Brain (organoid and tissue), 16 donors: ENCODE measurements at places on chromosomes 12 and 14. TPM values are rescaled to one million over a fixed set of nuclear protein-coding genes. Genes with fewer than 3 reads are reported as not detected.

DNA sequence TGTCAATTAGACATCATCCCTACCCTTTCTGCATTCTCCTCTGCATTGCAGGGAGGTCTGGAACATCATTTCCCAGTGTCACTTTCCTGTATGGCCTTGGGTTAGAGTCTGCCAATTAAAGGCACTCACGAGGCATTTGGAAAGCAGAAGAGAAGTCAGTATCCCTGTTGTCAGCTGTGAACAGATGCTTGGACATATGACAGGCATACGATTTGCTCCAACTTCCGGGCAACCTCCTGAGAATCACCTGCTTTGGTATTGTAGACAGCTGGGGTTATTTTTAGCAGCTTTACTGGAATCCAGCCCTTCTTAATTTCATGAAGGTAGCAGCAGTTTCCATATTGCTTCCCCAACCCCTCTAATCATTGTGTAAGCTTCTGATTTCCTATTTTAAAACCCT, 88.7 kb upstream of the DHRS4 start:
- peak; percentile 12 for DNase-seq

- DNase-seq, result no peak
Observed at GRCh38 chr14:99707921-99708320, 23.8 kb downstream of the CYP46A1 start.

TAS2R50 gene
- not detected for polyA plus RNA-seq

DPF3 gene
- 2.3 TPM for polyA plus RNA-seq

GRCh38 chr14:71588576-71589215, 343.5 kb upstream of the RGS6 start:
- DNase-seq, result no peak

DNA sequence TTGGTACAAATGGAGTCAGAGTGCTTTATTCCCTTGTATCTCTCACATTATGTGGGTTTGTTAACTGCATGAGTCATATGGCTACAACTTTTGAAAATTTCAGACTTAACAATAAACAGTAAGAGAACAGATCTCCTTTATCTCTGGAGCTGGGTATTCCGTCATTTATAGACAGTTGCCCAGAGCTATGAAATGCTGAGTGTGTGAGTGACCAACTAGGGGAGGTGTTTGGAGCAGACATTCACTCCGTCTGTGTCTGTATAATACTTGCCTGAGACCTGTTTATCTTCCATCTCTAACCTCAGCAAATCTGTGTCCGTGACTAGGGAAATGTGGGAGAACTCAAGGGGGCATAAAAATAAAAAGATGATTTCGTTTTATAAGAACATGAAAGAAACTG, 279.9 kb upstream of the FAR2 start:
- no peak for DNase-seq

CLEC2B gene
- 0.90 TPM for polyA plus RNA-seq

GRCh38 chr12:47731723-47732122, 6.4 kb upstream of the ENDOU start:
- DNase-seq, result no peak

GPRC5D gene
- polyA plus RNA-seq, result not detected

DNA sequence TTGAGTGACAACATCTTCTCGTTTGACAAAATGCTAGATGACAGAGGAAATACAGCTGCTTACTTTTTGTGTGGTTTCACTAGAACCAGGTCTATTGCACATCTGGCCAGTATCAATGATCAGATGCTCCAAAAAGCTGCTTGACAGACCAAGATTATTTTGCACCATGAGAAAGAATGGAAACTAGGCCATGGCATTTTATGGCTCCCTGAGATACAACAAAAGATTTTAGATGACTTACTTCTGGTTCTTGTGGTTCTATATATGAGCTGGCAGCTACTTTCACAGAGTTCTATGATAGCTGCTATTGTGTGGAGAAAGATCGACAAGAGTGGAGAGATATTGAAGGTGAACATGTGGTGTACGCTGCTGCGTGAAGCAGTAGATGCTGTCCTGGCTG, 25.9 kb upstream of the PPFIBP1 start:
- no peak for DNase-seq

DNA sequence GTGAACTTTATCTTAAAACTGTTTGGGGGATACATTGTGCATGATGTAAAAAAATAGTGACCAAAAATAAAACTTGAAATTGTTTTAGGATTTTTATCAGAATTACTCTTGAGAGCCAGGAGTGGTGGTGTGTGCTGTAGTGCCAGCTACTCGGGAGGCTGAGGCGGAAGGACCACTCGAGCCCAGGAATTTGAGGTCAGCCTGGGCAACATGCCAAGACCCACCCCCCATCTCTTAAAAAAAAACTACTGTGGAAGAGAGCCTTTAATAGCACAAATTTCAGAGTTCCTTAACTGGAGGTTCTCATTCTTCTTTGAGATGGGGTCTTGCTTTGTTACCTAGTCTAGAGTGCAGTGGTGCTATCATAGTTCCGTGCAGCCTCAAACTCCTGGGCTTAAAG, 21.5 kb downstream of the CPSF2 start:
- DNase-seq, result no peak

WSCD2 gene
- polyA plus RNA-seq, result 3.4 TPM

DNA sequence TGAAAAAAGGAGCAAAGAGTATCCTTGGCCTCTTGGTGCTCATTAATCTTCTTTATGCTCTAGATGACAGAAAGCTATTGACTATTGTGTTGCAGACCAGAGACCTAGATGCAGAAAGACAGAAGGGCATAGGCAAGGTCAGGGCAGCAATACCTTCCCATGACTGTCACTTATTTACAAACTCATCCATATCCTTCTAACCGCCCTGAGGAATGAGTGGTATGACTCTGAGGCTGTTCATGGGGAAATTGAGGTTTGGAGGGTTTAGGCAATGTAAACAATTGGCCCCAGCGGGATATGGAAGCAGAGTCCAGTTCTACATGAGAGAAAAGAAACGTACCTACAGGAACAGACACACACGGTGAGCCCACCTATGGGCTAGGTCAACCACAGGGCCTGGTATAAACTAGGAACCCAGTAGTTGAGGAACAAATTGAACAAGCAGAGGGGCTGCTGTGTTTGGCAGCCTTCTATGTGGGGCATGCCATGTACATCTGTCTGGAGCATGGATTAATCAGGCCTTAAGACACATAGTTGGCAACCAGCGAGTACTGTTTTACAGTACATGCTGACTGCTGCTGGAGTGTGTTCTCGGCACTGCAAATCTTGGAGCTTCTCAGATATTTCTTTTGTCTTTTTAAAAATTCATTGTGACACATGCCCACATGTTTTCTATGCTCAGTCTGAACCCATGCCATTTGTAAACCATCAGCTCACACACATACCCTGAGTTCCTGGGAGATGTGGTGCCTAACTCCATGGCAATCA, 159.7 kb upstream of the NTF3 start:
- no peak for DNase-seq

IRF9 gene
- polyA plus RNA-seq, result 42.6 TPM

ALX1 gene
- not detected for polyA plus RNA-seq

DNA sequence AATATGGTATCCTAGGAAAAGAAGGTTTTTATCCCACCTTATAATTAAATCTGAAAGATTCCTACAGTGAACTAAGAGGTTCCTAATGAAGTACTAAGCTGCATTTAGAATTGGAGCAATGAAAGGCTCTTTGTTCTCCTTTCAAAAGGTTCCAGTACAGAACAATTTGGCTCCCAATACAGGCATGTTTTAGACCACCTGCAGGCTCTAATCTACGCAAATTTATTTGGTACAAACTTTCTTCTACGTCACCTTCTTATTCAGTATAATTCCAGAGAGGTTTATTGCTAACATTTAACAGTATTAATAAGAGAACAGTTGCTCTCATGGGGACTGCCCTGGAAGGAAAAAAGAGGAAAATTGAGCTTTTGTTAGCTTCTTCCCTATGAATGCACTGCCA, 37.6 kb upstream of the SLCO1C1 start:
- no peak for DNase-seq

TAS2R7 gene
- not detected for polyA plus RNA-seq
